Peyer's patch (tissue), 4 donors: ENCODE measurements at places on chromosomes 2 and 18. TPM values are rescaled to one million over a fixed set of nuclear protein-coding genes. Genes with fewer than 3 reads are reported as not detected.
A peak's percentile ranks its signal among the peaks of the same experiment; 100 is the strongest.

REG1A gene
- 3,417 TPM for total RNA-seq

UGT1A4 gene
- not detected for total RNA-seq

CFAP210 gene
- not detected for total RNA-seq

HSBP1L1 gene
- 64.9 TPM for total RNA-seq

FLACC1 gene
- total RNA-seq = 7.8 TPM

ITPRIPL1 gene
- total RNA-seq = 1.3 TPM

DYSF gene
- total RNA-seq = 14.9 TPM

STON1 gene
- total RNA-seq = 22.3 TPM

KIAA1328 gene
- 22.3 TPM for total RNA-seq

B3GNT7 gene
- 75.3 TPM for total RNA-seq

- DNase-seq = no peak
- H3K4me3 ChIP-seq = no peak overlapping the region
- no peaks in the 10 kb centered on the region for H3K36me3 ChIP-seq
- H3K4me1 ChIP-seq = no peaks in the 10 kb centered on the region
Observed at GRCh38 chr2:143759455-143759854, 630.2 kb downstream of the ARHGAP15 start.

GRCh38 chr2:194003911-194004310 is 1653.1 kb upstream of the SLC39A10 start:
- no peaks in the 10 kb centered on the region for H3K36me3 ChIP-seq
- no peak overlapping the region for H3K27ac ChIP-seq
- no peaks in the 10 kb centered on the region for H3K4me1 ChIP-seq
- no peak overlapping the region for H3K4me3 ChIP-seq

GRCh38 chr2:57973621-57974186 is 72.9 kb upstream of the VRK2 start:
- H3K36me3 ChIP-seq = no peaks in the 10 kb centered on the region
- no peak overlapping the region for H3K27ac ChIP-seq
- no peaks in the 10 kb centered on the region for H3K27me3 ChIP-seq
- H3K4me3 ChIP-seq = no peak overlapping the region
- no peak for DNase-seq
- no peaks in the 10 kb centered on the region for H3K4me1 ChIP-seq

DNA sequence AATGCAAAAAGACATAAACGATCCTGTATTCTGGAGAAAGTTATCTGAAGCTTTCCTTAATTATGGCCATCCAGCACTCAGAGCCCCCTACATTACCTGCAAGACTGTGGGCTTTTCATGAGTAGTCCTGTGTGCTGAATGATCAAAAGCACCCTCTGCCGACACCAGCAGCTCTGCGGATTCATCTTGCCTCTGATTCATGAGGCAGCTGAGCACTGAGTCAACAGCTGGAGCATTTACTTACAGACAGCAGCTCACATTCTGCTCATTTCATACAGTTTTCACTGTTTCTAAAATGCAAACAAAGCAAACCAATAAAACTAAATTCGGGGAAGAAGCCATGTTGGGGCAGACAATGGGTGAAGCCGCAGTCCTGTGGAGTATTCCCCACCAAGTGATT is 886.5 kb downstream of the CNTNAP5 start:
- no peaks in the 10 kb centered on the region for H3K27me3 ChIP-seq
- H3K36me3 ChIP-seq = no peaks in the 10 kb centered on the region
- no peaks in the 10 kb centered on the region for H3K4me1 ChIP-seq
- no peak overlapping the region for H3K4me3 ChIP-seq

- H3K36me3 ChIP-seq = no peaks in the 10 kb centered on the region
- H3K4me1 ChIP-seq = no peaks in the 10 kb centered on the region
- H3K27ac ChIP-seq = peak overlapping the region; percentile 63
- no peak overlapping the region for H3K4me3 ChIP-seq
- DNase-seq = no peak
- H3K27me3 ChIP-seq = no peaks in the 10 kb centered on the region
Observed at GRCh38 chr2:197261808-197262226, 48.8 kb downstream of the ANKRD44 start.

DNA sequence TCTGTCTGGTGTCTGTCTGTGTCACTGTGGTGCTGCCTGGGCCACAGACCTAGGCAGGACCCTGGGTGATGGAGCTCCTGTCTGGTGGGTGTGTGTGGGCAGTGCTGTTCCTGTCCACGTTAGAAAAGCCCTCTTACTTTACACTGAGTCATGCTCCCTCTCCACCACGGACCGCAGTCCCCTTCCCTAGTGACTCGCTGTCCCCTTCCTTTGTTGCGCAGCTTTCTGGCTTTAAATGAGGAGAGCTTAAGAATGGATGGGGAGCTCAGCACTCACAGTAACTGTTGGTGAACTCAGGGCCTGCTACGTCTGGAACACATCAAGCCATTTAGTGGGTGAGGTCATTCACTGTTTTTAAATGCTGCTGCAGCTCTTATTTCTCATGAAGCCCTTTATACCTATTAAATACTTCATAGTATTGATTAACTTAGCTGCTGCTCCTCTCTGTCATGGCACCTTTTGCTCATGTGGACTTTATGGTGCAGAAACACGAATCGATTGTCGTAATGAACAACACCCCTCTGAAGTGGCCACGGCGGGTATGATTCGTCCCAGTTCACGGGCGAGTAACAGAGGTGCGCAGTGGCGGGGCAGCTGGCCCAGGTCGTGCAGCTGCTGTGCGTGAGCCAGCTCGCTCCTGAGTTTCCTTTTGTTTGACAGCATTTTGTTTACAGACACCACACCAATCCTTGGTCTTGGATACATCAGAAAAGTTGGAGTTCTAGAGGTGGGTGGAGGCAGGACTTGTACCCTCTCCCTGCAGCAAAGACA is 100.4 kb downstream of the LDLRAD4 start:
- no peak overlapping the region for H3K4me3 ChIP-seq
- no peaks in the 10 kb centered on the region for H3K27me3 ChIP-seq
- no peak for DNase-seq
- no peak overlapping the region for H3K27ac ChIP-seq

DNA sequence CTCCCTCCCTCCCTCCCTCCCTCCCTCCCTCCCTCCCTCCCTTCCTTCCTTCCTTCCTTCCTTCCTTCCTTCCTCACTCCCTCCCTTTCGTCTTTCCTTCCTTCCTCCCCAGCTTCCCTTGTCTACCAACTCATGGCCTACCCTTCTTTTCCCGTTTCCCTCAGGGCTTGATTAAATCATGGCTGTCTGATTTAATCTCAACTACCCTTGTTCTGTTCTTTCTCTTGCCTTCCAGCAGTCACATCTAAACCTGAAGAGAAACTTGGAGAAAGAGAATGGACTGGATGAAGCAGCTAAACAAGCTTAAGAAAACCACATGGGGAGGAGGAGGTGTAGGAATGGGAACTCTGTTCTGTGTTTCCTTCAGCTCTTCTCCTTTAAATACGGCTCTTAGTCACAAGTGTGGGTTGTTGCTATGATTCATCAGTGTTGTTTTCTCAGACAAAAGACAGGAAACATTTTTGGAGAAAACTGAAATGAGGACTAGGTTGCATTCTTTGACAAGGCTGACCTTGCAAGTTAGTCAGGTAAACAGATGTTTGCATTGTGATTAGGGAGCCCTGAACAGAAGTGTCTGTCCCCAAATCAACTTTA is 177.9 kb downstream of the LRRTM1 start:
- H3K4me1 ChIP-seq = no peaks in the 10 kb centered on the region
- no peak for DNase-seq

- H3K4me1 ChIP-seq = no peaks in the 10 kb centered on the region
- no peaks in the 10 kb centered on the region for H3K36me3 ChIP-seq
- H3K27ac ChIP-seq = no peak overlapping the region
- no peaks in the 10 kb centered on the region for H3K27me3 ChIP-seq
- no peak for DNase-seq
Observed at GRCh38 chr2:140154271-140154670, 1374.1 kb upstream of the NXPH2 start.

DNA sequence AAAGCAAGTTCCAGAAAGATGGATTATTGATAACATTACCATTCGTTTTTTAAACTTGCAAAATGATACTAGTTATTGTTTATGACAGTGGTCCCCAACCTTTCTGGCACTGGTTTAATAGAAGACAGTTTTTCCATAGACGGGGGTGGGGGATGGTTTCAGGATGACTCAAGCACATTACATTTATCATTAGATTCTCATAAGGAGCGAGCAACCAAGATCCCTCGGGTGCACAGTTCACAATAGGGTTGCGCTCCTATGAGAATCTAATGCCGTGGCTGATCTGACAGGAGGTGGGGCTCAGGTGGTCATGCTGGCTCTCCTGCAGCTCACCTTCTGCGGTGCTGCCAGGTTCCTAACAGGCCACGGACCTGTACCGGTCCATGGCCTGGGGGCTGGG is 86.2 kb downstream of the BCL2 start:
- no peaks in the 10 kb centered on the region for H3K36me3 ChIP-seq
- no peak overlapping the region for H3K4me3 ChIP-seq
- H3K27me3 ChIP-seq = no peaks in the 10 kb centered on the region
- no peak for DNase-seq
- H3K27ac ChIP-seq = no peak overlapping the region

GRCh38 chr2:43214253-43214652 is 12.2 kb downstream of the ZFP36L2 start:
- no peak overlapping the region for H3K4me3 ChIP-seq
- no peak overlapping the region for H3K27ac ChIP-seq
- no peak for DNase-seq
- H3K36me3 ChIP-seq = no peaks in the 10 kb centered on the region
- no peaks in the 10 kb centered on the region for H3K27me3 ChIP-seq

DNA sequence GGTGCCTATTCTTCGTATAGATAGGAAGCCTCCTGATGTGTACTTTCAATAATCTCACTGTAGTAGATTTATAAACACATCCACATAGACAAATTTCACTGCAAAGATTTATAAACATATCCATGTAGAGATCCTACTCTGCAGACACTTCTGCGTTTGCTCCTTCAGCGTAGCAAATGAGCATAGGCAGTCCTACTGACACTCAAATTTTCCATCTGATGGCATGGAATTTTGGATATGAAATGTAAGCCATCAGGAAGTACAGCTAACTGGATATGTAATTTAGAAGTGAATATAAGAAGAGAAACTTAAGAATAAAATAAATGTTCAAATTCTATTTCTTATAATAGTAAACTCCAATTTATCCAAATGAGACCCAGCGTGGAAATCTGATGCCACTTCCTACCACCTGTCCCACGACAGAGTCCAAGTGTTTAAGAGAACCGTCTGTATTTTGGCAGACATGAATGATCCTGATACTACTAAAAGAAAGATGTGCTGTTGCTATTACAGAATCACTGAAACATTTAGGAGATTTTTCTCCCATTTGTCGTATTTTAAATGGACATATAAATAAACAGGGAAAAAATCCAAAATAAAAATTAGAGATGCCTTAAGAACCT is 86.0 kb downstream of the DTNA start:
- H3K27me3 ChIP-seq = no peaks in the 10 kb centered on the region
- H3K4me1 ChIP-seq = no peaks in the 10 kb centered on the region

DNA sequence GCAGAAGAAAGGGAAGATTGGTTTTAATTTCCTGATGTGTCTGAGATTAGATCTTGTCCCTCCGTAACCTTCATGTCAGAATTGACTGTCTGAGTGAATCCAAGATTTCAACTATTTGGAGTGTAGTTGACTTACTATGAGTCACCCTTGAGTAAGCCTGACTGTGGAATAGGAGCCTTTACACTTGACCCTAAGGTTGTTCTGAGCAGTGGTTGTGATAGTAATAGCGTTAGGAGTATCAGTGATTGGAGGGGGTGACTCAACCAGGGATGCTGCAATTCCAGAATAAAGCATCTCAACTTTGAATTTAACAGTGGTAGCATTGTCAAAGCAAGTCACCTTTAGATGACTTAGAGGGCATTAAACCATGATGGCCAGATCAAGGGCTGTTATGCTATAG is 979.5 kb upstream of the FAM98A start:
- no peaks in the 10 kb centered on the region for H3K27me3 ChIP-seq
- no peak overlapping the region for H3K4me3 ChIP-seq
- H3K4me1 ChIP-seq = no peaks in the 10 kb centered on the region
- no peak for DNase-seq
